ENCODE measurements at places on chromosomes 5 and 9. TPM values are rescaled to one million over a fixed set of nuclear protein-coding genes. Genes with fewer than 3 reads are reported as not detected.

DNA sequence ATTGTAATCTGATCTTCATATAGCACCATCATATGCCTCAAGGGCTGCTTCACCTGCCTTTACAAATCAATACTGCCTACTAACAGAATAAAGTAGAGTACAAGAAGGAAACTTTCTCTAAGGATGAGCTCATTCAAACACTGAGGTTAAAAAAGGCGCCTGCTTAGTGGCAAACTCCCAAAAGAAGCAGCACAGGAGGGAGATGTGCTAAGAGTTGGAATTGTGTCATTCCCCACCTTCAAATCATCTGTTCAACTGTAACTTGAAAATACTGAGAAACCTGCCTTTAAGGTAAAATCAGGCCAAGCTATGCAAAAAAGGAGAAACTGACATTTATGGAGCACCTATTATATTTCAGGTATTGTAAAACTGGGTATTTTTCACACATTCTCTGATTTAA, 560.6 kb downstream of the PTPRD start:
- DNase-seq: no peak
- H3K36me3 ChIP-seq: no peaks in the 10 kb centered on the region
- H3K4me1 ChIP-seq: no peaks in the 10 kb centered on the region
- H3K4me3 ChIP-seq: no peak overlapping the region

DNA sequence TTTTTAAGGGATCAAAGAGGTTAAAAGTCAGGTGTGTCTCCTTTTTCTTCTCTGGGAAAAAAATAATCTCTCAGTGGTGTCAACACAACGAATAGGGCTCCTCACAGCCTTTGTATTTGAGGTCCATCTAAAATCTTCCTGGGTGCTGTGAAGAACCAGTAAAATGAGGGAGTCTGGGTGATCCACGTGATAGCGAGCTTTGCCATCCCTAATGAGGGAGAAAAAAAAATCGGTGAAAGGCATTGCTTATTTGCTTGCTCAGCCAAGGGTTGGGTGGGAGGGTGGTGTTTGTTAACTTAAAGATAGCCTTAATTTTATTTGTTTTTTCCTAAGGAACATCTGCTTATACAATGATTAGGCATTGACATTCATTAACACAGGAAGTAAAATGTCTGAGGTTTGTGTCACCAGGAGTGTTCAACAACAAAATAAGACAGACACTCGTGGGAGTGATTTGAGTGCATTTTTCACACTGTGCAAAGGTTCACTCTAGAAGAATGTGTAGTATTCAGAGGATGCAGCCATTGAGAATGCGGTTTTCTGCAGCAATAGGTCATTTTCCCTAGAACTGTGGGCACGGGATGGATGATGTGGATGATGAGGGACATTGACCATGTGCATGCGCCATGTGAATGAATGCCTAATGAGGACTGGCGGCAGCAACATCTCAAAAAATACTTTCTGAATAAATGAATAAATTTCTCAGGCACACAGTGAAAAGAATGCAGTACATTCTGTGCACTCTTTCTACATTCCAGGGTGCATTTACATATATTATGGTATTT, 369.5 kb downstream of the NTRK2 start:
- no peak overlapping the region for H3K4me3 ChIP-seq
- DNase-seq: no peak
- H3K36me3 ChIP-seq: no peaks in the 10 kb centered on the region
- no peaks in the 10 kb centered on the region for H3K4me1 ChIP-seq

- H3K36me3 ChIP-seq: no peaks in the 10 kb centered on the region
- no peaks in the 10 kb centered on the region for H3K27me3 ChIP-seq
- no peak overlapping the region for H3K4me3 ChIP-seq
- no peaks in the 10 kb centered on the region for H3K4me1 ChIP-seq
- no peak overlapping the region for H3K27ac ChIP-seq
Observed at GRCh38 chr5:62662521-62662920, 83.9 kb downstream of the LRRC70 start.

DNA sequence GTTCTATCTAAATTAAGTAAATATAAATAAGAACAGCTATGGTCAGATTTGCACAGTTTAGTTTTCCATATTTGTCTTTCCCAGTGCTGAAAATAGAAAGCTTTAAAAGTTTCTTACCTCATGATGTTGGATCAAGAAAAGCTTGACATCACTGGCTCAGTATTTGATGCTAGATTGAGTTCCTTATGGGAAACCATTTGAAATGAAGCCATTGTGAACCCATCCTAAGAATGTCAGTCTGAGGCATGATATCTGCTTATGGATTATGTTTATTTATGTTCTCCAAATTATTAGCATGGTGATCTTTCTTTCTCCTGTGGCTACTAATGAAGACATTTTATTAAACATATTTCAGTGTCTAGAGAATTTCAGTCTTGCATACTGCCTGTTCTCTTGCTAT, 143.0 kb downstream of the ADAMTSL1 start:
- no peaks in the 10 kb centered on the region for H3K27me3 ChIP-seq
- H3K36me3 ChIP-seq: peaks cover 21% of the 10 kb centered on the region
- H3K4me3 ChIP-seq: no peak overlapping the region

DNA sequence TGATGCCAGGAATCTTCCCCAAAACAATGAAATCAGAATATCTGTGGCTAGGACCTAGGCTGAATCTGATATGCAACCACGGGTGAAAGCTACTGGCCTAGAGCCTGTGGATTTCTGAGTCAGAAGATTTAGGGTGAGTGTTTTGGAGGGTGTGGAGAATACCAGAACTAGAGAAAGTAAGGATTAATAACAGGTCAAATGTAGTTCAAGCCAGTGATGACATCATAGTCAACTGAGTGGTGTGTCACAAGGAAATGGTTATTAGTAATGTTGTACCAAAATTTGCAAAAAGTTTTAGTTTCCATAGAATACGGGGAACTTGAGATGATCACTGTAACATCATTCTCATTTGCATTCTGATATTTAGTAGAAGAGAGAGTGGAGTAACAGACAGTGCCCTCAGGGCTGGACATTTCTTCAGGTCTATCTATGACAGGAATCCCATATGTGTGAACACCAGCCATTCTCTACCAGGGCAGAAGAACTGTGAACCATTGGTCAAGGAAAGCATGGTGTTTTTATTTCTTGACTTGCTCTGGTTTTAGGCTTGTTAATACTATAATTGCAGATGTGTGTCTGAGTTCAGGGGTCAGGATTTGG, 3.7 kb downstream of the GALNT12 start:
- H3K4me3 ChIP-seq: 0 out of 2 replicates have a peak overlapping the region, but pooled peaks have one; percentile 0
- no peaks in the 10 kb centered on the region for H3K27me3 ChIP-seq
- DNase-seq: peak; percentile 96
- H3K36me3 ChIP-seq: no peaks in the 10 kb centered on the region
- H3K4me1 ChIP-seq: peaks cover 25% of the 10 kb centered on the region

GRCh38 chr9:110521206-110521605, 58.3 kb downstream of the SVEP1 start:
- H3K36me3 ChIP-seq: no peaks in the 10 kb centered on the region
- no peak for DNase-seq
- peaks cover 27% of the 10 kb centered on the region for H3K4me1 ChIP-seq

DNA sequence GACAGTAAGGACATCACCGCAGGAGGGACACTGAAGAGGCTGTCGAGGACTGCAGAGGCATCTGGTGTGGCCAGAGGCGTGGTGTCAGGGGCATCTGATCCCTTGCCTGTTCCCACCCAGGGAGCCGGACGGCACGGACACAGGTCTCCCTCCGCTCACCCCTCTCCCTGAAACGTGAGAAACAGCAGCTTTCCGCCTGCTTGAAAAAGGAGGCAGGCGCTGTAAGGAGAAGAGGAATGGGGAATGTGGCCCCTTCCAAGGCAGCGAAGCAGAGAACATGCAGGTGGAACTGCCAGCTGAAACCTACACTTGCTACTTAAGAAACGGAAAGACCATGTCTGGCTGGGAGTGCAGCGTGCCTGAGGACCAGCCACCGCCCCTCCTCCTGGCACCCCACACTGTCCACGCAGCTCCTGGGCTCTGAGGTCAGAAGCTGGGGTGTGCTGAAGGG, 176.2 kb downstream of the GAPVD1 start:
- no peak for DNase-seq
- H3K36me3 ChIP-seq: peaks cover 4% of the 10 kb centered on the region
- no peak overlapping the region for H3K4me3 ChIP-seq
- H3K27me3 ChIP-seq: no peaks in the 10 kb centered on the region
- H3K4me1 ChIP-seq: no peaks in the 10 kb centered on the region

DNA sequence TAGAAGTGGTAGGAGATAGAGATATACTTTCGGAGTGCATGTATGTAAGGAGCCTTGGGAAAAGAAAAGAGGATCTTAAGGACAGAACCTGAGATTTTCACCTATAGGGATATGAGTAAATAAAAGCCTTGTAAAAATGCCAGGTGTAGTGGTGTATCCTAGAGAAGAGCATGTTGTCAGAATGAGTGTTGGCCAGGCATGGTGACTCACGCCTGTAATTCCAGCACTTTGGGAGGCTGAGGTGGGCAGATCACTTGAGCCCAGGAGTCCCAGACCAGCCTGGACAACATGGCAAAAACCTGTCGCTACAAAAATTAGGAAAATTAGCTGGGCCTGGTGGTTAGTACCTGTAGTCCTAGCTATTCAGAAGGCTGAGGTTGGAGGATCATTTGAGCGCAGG, 76.0 kb downstream of the IPO11 start:
- no peaks in the 10 kb centered on the region for H3K27me3 ChIP-seq
- no peak for DNase-seq
- peaks cover 5% of the 10 kb centered on the region for H3K4me1 ChIP-seq
- H3K27ac ChIP-seq: no peak overlapping the region

Gene SPATA31D4
- polyA plus RNA-seq: not detected

Gene C9orf78
- polyA plus RNA-seq: 79.7 TPM

Gene DBH
- polyA plus RNA-seq: not detected

Gene PCDHGA1
- polyA plus RNA-seq: 0.63 TPM

Gene AHRR
- 11.9 TPM for polyA plus RNA-seq

Gene TXNDC8
- polyA plus RNA-seq: not detected

Gene KCNMB1
- not detected for polyA plus RNA-seq

Gene CTXN3
- not detected for polyA plus RNA-seq

Data from GM23248 (cell line).